ENCODE measurements at places on chromosomes 6 and 20.

DNA sequence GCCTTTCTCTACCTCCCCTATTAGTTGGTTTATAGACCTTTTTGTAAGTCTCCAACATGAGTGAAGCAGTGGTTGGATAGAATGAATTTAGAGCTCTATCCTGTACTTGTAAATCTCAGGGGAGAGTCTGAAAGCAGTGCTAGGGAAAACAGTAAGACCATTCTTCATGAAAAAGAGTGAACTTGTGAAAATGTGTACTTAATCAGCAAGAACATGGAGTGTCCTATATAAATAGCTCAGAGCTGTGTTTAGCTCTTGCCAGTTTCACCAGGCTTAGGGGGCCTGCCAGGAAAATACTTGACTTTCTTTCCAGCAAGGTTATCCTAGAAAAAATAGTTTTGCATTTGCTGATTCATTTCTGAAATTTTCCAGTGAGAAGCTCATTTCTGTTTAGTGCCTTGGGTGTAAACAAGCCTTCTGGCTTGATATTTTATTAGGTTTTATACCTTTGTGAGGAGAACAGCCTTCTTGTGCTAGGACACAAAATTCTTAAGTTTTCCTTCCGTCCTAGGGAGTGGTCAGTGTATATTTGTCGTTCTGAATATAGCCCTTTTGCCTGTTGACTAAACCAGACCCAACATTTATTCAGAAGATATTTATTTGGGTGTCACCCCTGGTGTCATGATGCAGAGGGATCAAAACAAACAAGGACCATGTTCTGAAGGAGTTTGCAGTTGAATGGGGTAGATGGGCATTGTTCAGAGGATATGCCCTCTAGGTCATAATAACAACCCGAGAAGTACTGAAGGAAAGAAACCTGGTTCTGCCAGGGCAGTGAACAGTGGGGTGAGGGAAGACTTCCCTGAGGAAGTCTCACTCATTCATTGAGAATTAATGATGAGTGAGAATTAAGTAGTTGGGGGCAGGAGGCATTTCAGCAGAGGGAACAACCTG, 7.6 kb downstream of the ARFGEF2 start:
- DNase-seq: no peak

DNA sequence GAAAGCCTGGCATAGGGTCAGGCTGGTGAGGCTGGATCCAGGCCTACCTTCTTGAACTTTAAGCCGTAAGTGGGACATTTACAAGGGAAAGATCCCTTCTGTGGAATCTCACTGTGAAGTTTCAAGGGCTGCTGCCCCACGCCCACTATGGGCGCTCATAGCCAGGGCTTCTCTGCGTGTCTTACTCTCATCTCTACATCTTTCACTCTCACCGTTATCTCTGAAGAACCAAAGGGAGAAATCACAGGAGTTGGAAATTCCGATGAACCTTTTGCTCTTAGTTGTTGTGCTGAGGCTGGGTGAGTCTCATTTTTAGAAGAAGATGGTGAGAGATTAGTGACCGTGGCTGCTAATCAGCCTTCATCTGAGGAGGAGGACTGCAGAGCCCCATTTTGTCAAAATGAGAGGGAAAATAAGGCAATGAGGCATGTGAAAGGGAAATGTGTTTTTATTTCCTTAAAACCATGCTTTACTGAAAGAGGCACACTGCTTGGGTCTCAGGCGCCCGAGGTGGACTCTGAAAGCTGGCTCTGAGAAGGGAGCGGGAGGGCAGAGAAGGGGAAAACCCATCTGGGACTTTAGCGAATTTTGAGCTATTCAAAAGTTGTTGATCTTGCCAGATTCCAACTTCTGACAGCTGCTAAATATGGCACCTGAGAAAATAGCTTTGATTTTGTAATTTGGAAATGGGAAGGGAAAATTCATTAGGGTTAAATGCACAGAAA, 301.5 kb downstream of the CLIC5 start:
- DNase-seq: no peak

DNA sequence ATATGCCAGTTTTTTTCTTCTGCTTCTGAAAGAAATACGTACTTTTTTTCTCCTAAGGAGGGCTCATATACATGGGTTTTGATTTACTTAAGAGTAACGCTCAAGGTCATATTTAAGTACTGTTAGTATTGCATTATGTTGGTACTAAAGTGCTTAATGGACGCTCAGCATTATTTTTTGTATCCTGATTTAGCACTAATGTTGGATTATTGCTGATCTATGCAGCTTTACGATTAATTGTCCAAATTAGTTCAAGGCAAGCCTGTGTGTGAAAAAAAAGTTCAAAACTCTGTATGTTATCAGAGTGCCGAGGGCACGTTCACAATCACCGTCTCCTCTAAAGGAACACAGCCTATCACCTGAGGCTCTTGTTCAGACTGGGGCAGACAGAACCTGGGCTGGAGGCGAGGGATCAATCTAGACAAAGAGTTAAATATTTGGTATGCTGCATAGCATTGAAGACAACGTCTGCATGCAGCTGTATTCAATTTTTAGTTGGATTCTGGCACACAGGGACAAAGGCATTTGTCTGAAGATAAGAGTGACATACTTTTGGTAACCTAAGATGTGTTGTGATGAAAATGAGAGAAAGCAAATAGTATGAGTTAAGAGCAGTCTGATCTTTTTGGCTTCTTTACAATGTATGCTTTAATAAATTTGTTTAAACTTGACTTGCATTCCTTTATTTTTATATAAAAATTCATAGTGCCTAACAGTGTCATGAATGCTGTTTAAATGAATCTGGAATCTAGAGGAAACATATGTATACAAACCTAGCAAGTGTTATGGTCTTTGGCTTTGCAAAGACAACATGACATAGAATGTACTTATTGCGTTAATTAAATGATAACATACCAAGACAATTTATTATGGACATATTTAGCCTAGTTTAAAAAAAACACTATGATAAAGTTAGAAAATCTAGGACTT, 341.2 kb downstream of the SAMD5 start:
- DNase-seq: no peak

DNA sequence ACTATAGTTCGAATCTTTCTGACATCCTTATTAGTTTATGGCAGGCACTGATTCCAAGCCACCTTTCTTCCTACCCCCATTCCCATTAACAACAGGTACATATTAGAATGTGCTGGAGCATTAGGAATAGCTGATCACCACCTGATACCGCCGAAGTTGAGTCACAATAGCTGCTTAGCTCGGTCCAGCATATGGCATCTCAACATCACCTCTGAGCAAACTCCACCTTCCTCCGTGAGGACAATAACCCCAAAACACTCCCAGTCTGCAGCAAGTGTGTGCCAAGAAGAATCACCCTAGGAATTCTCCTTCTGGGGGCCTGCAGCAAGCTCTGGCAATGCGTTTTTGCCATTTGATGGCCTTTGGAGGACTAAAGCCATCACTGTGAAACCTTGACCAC, 8.7 kb downstream of the PMEPA1 start:
- DNase-seq: no peak

DNA sequence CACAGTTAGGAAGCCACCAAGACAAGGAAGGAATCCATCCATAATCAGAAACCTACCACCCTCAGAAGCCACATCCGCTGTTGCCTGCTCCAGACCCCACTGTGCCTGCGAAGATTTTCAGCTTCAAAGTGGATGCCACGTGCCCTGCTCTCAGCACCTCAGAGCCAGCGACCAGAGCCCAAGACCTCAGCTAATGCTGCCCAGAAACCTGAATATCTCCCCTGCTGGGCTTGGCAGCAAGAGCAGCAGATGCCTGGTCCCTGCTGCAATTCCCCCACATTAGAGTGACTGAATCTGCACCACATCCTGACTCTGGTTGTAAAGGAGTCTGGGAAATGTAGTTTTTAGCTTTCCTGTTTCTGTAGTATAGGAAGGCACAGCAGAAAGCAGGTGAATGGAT, 10.7 kb upstream of the ULBP3 start:
- no peak for DNase-seq

GRCh38 chr20:44447827-44448419, 27.8 kb upstream of the TTPAL start:
- no peak for DNase-seq

GRCh38 chr6:39189131-39189530, 40.1 kb downstream of the KCNK5 start:
- DNase-seq: no peak

DNA sequence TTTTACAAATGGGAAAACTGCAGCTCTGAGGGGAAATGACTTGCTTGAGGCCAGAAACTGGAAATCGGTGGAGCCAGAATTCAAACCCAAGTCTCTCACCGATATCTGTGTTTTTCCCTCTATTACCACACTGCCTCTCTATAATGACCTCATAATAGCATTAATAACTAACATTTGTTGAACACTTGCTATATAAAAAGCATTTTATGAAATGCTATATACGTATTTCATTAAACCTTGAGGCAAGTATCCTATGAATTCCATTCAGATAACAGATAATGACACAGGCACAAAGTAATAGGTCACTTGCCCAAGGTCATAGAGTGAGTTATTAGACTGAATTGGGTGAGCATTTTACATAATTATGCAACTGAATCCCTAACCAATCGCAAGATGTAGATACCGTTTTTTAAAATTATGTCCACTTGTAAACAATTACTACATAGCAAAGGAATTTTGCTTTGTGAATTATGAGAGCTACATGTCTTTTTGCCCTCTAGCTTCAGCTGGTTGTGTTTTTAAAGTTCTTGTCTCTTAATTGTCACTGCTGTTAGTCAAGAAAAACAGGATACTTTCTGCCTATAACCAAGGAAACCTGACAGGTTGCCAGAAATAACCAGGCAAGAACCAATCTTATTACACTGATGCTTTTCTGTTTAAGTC, 4.7 kb downstream of the DSN1 start:
- DNase-seq: no peak

GRCh38 chr20:49867453-49868215, 47.7 kb downstream of the SPATA2 start:
- DNase-seq: no peak

DNA sequence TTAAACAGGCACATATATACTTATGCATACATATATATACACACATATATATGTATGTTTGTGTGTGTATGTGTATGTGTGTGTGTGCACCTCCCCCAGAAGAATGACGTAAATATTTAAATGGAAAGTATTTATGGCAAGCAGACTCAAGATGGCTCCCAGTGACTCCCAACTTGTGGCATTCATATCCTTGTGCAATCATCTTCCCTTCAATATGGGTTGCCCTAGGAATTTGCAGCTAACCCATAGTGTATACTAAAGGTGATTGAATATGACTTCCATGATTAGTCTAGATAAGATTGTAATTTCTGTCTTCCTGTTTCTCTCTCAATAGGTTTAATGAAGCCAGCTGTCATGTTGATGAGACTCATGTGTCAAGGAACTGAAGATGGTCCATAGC, 127.6 kb downstream of the TRDN start:
- DNase-seq: no peak

DNA sequence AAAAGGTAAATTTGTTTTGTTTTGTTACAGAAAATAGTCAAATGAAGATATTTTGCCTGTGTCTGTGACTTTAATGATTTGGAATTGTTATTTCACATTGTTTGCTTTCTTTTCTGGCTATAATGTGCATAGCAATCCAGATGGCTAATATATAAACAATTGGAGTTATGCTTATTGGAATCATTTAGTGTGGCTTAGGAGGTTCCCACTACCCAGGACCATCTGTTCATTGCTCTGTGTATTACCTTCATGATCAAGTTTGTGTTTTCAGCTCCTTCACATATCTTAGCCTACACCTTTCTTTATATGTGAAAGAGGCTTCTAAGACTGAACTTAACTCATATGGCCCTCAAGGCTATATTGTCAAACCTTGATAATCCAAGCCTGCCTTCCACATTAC, 232.9 kb downstream of the BCKDHB start:
- no peak for DNase-seq

DNA sequence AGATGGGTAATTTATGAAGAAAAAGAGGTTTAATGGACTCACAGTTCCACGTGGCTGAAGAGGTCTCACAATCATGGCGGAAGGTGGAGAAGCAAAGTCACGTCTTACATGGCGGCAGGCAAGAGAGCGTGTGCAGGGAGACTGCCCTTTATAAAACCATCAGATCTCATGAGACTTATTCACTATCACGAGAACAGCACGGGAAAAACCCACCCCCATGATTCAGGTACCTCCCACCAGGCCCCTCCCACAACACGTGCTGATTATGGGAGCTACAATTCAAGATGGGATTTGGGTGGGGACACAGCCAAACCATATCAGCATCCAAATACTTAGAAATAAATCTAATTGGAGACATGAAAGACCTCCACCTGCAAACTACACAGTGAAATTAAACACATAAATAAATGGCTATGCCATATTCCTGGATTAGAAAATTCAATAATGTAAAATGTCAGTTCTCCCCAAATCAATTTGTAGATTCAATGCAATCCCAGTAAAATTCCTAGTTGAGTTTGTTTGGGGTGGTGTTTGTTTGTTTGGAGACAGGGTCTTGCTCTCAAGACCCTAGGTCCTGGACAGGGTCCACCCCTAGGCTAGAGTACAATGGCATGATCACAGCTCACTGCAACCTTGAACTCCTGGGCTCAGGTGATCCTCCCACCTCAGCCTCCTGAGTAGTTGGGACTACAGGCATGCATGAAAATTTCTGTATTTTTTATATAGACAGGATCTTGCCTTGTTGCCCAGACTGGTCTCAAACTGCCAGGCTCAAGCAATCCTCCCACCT, 101.6 kb downstream of the TAF4 start:
- no peak for DNase-seq

DNA sequence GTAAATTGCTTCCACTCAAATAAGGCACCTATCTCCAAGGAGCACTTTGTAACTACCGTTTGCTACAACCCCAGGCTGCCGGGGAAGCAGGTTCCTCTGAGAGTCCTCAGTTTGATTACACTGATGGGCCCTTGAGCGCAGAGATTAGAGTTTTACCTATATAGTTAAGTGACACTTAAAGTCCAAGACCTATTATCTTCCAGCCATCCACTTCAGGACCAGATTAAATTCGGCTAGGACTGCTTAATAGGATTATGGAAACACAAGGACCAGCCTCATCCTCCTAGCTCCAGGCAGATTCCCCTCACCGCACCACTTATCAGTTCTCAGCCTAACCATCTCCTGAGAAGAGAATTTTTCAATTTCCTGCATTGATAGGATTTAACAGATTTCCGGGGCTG, 64.7 kb upstream of the TIAM2 start:
- DNase-seq: no peak

DNA sequence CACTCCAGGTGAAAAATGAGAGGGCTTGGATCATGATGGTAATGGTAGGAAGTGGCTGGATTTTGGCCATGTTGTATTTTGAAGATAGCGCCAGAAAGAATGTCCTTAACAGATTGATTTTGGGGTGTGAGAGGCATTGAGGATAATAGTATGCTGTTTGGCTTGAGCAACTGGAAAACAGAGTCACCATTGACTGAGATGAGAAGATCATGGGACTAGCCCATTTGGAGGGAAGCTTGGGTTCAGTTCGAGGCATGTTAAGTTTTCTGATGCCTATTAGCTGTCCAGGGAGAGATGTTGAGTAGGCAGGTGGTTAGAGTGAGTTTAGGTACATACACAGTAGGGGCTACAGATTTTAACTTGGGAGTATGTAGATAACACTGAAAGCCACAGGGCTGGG, 23.3 kb downstream of the PLCG1 start:
- DNase-seq: no peak

- DNase-seq: no peak
Measured at GRCh38 chr6:89413006-89413400, 930 bp upstream of the RRAGD start.

GRCh38 chr6:36075656-36076055, 48.0 kb downstream of the MAPK14 start:
- DNase-seq: no peak

GRCh38 chr6:88669475-88669874, 293.9 kb downstream of the RNGTT start:
- no peak for DNase-seq

- no peak for DNase-seq
Measured at GRCh38 chr6:51842804-51843378, 244.5 kb downstream of the PKHD1 start.
